ENCODE measurements at places on chromosomes 13 and 19.

DNA sequence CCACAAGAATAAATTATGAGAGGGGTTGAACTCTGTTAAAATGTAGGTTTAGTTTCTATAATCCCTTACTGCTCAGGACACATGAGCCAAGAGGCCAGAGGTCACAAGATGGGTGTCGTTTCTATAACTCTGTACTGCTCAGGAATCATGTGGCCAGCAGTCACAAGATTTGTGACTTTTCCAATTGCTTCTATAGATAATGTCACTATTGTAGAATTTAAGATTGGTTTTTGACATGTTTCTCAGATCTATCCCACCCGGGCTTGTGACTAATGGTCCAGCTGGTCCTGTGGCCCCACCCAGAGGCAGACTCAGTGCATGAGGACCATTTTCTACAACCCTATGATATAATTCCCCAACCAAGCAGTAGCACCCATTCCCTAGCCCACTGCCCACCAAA lies 662.0 kb upstream of the KLF12 start:
- DNase-seq, result no peak

GRCh38 chr13:58994777-58995176 lies 1169.0 kb downstream of the DIAPH3 start:
- no peak for DNase-seq

DNA sequence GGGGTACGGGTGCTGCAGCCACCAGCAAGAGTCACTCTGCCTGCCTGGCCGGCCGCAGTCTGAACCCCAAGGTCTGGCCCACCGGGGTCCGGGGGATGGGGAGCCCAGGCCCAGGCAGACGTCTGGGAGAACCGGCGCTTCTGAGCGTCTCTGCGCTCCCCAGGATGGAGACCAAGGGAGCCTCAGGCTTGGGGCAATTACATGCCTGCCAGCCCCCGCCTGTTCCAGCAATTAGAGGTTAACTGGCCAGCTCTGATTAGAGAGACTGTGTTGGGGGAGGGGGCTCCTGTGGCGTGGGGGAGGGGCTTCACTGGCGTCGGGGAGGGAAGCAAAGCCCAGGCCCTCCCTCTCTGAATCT lies 11.9 kb downstream of the MEIS3 start:
- DNase-seq, result no peak

- no peak for DNase-seq
These were observed 6.1 kb downstream of the IL4I1 start for GRCh38 chr19:49890349-49891311.

- DNase-seq, result no peak
These were observed 4.2 kb downstream of the KCTD4 start for GRCh38 chr13:45196622-45197021.

DNA sequence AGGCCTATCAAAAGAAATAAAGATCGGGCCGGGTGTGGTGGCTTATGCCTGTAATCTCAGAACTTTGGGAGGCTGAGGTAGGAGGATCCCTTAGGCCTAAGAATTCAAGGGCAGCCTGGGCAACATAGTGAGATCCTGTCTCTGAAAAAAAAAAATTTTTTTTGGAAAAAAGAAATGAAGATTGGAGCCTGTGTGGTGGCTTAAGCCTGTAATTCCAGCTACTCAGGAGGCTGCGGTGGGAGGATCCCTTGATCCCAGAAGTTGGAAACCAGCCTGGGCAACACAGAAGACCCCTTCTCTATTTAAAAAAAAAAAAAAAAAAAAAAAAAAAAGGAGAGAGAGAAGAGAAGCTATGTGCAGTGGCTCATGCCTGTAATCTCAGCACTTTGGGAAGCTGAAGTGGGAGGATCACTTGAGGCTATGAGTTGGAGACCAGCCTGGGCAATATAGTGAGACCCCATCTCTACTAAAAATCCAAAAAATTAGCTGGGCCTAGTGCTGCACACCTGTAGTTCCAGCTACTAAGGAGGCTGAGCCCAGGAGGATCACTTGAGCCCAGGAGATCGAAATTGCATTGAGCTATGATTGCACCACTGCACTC lies 14.7 kb upstream of the LYPD3 start:
- no peak for DNase-seq

- no peak for DNase-seq
These were observed at the start of gene JSRP1 for GRCh38 chr19:2255982-2256685. JSRP1 (minus strand) TSS chr19:2256417; CDS start chr19:2255314, 1,103 bp downstream.

DNA sequence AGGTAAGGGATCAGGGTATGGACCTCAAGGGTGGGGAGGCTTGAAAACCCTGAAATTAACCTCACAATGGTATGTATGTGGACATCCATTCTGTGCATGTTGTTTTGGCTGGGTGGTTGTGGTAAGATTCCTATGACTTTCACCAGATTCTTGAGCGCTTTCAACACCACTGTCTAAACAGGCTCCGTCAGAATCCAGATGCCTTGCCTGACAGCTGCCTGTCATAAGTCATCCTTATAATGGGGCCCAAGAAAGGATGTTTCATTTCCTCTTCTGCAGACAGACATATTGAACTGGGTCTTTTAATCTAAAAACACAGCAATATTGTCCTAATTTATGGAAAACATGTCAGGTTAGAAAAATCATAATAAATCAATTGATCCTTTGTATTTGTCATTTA lies 41.3 kb downstream of the ALOX5AP start:
- no peak for DNase-seq

DNA sequence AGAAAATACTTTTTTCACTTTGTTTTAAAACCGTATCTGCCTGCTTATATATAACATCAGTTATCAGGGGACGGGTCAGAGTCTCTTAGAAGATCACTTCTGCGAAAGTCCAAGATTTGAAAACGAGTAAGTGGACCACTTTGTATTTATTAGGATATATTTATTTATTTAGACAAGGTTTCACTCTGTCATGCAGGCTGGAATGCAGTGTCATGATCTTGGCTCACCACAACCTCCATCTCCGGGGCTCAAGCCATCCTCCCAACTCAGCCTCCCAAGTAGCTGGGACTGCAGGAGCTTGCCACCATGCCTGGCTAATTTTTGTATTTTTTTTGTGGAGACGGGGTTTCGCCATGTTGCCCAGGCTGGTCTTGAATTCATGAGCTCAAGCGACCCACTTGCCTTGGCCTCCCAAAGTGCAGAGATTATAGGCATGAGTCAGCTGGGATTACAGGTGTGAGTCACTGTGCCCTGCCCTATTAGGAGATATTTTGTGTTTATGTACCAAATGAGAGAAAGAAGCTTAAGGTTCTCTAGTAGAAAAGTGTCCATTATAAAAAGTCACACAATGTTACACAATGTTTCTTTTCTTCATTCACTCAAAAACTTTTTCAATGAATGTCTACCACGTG lies 39.5 kb downstream of the RASL11A start:
- no peak for DNase-seq

Data from C1 segment of cervical spinal cord (tissue), 14 donors.